ENCODE measurements at places on chromosomes 2 and 18. TPM values are rescaled to one million over a fixed set of nuclear protein-coding genes. Genes with fewer than 3 reads are reported as not detected.

DNA sequence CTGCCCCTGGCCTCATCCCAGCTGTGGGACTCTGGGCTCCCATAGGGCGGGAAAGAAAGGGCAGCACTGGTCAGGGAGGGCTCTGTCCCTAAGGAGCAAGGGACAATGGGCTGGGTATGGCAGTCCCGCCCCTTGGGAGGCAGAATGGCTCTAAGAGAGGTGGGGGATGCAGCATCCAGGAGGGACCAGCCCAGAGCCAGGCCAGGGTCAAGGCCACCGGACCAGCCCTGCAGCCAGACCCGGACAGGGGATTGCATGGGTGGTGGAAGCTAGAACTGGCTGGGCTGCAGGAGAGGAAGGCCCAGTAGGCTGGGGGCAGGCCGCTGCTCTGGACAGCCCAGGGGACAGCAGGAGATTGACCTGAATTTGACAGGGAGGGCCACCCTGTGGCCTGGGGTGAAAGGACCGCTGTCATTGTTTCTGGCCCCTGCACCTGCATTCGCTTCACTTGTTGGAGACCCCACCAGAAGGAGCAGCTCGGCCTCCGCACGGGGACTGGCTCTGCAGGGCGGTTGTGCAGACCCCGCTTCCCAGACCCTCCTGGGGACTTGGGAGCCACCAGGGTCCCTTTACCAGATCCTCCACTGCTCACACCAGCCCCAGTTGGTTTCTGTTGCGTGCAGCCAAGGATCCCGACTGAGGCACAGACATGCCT, 14.6 kb downstream of the RAMP1 start:
- DNase-seq: no peak

GRCh38 chr2:189467160-189467559, 25.9 kb downstream of the WDR75 start:
- no peak for DNase-seq

GRCh38 chr2:37020887-37021796, 54.8 kb upstream of the STRN start:
- no peak for DNase-seq

GRCh38 chr2:219252084-219252483, 959 bp upstream of the TUBA4B start:
- peak; percentile 57 for DNase-seq

DNA sequence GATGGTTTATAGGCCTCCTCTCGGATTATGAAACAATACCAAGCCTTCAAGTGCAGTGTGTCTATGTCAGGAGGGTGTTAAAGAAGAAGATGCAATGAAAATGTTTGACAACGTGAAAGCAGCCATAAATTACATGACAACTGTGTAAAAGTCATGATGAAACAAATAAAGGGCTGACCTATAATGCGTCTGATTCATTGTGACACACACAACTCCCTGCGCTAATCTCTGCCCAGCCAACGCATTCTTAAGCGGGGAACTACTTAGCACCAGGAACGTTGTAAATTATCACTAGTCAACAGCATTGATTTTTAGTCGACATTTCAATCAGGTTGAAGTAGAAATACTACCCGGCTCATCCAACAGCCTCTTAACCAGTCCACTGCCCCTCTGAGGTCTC, 26.8 kb downstream of the BCL11A start:
- no peak for DNase-seq

- DNase-seq: no peak
Observed at GRCh38 chr2:224069172-224069571, 30.1 kb upstream of the SERPINE2 start.

DNA sequence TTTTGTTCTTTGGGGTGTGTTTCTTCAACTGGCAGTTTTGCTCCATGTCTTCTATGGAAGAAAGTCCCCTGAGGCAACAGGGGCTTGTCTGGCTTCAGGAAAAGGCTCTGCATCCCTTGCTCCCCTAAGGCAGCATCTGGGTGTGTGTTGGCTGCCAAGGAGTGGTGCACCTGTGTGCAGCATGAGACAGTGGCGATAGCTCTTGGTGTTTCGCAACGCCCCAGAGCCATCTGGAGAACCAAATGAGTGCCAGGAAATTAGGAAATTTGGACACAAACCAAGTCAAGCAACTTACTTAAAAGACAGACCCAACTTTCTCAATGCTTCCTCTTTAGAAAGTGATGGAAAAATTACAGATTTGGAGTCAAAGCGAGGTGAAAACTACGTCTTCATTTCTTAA, 1044.4 kb upstream of the CNTNAP5 start:
- no peak for DNase-seq

GRCh38 chr2:98623657-98624056, 15.3 kb downstream of the UNC50 start:
- peak; percentile 75 for DNase-seq

GRCh38 chr2:128423788-128424165, 105.1 kb upstream of the HS6ST1 start:
- no peak for DNase-seq

DNA sequence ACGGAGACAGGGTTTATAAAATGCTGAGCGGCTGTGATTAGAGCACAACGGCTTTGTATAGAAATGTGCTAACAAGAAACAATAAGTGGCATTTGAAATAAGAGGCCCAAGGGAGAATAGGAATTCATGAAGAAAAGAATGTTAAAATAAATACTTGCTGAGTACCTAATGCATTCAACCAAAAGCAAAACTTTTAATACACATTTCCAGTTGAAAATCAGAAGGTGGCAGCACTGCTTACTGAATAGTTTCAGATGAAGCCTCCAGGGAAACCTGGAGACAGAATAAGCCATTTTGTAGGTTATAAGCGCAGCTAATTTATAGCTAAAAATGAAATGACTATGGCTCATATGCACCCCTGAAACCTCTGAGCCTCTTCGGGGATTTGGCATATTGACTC, 286.6 kb downstream of the DPP10 start:
- no peak for DNase-seq

GRCh38 chr2:226868331-226869162, 32.7 kb downstream of the RHBDD1 start:
- DNase-seq: no peak

DNA sequence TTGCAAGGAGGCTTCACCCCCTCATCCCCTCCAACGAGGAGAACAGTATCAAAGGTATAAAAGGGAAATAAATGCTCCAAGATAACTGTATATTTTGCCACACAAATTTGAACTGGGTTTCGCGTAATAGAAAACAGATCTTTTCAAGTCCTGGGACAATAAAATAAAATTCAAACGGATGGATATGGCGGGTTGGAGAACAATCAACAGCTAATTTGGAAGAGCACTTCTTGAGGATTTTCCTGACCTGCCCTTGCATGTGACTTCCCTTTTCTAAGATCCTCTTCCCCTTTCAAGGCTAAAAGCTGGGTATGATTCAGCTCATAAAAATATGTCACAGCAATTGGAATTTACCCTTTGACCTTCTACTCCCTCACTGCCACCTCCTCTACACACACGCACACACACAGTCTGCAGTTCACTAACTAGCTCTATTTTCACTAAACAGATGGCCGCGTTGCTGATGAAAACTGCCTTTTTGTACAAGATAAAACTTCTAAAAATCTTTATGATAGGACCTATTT, 386.9 kb downstream of the FIGN start:
- peak; percentile 67 for DNase-seq

- DNase-seq: no peak
Observed at GRCh38 chr18:77133835-77134496, 1.4 kb upstream of the MBP start.

- DNase-seq: no peak
Observed at GRCh38 chr18:7272311-7273049, 41.6 kb downstream of the LRRC30 start.

DNA sequence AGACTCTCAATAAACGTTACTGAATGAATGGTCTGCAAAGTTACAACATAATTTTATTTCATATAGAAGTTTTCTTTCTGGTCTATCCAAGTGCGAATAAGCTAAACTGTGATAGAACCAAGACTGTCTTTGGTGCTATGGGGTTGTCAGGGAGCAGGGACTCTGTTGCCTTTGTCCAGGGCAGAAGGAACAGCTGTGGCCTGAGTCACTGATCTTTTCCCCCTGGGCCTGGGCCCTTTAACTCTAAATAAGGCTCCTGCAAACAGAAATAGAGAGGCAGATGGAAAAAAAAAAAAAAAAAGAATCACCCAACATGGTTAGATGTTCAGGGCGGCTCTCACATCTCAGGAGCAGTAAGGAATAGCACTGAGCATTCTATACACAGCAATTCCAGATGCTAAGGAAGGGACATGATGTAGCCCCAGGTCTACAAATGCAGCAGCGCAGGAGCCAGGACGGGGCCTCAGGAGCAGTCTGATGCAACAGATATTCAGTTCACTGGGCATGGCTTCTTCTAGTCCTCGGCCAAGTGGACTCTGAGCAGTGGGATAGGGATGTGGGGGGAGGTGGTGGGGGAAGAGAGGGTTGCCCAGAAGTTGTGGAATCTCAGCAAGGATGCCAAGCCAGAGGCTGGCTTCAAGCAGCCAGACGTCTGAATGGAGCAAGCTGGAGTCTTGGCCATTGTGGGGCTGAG, 247.1 kb upstream of the SIX2 start:
- DNase-seq: peak; percentile 4

DNA sequence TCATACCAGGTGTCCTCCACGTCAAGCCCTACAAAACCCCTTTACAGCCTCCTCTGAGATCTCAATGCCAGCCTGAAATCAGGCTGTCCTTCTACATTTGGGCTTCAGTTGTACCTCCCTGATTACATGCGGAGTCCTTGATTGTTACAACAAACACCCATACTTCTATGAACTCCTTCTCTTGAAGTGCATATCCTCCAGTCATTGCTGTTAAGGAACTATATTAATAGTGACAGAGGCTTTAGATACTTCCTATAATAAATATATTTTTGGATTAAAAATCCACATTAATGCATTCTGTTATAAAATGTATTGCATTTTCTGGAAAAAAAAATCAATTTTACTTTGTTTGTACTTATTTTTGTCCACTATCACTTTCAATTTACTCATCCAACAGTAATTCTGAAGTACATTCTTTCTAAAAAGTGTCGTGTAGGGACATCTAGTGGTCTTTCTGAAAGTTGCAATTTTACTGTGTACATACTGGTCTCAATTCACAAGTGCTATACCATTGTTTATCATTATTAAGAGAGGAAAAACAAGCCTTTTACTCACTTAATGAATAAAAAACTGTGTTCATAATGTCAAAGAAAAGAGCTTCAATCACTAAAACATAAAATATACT, 316.4 kb downstream of the DSEL start:
- peak; percentile 68 for DNase-seq

DNA sequence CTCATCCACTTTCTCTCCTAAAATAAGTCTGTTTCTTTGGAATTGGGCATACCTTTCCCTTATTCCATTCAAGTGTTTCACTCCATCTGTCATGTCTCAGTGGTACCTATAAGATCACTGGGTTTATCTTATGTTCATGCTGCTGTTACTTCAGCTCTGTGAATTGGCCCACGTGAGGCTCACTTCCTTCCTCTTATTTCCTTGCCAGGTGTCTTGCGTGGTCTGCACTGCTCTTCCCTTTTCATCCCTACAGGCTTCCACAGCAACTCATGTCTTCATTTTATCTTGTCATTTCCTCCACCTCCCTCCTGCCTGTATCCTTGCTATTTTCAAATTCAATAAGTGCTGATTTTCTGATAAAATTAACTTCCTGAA, 159.1 kb upstream of the ALPP start:
- DNase-seq: no peak

The MAP3K19 gene
- not detected for total RNA-seq

The NOL4 gene
- total RNA-seq: not detected

The LBX2 gene
- not detected for total RNA-seq

The LAMA1 gene
- total RNA-seq: 0.31 TPM

The TUBA4B gene
- not detected for total RNA-seq

Data from G401 (cell line).